Activated naive CD4-positive, alpha-beta T cell treated with anti-CD3 and anti-CD28 coated beads, Interleukin-2, amount 10 ng/mL, durations not matched to agents 7 days and 5 days (primary cell): ENCODE measurements at places on chromosomes 7 and 10.
A peak's percentile ranks its signal among the peaks of the same experiment; 100 is the strongest.

DNA sequence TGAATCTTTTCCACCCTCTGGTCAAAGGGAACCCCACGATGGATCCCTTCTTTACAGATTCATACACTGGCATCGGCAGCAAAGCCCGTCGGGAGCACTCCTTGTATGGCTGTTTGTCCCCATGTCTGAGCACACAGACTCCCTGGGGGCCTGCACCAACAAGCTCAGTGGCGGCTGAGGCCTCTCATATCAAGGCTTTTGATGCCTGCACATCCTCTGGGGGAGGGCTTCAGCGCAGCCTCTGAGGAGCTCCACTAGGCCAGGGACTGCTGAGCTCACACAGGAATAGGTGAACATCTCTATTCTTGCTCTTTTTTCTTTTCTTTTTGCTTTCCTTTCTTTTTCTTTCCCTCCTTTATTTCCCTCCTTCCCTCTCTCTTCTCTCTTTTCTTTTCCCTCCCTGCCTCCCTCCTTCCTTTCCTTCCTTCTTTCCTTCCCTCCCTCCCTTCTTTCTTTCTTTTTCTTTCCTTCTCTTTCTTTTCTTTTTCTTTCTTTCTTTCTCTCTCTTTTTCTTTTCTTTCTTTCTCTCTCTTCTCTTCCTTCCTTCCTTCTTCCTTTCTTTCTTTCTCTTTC is 174.6 kb downstream of the CCDC3 start:
- DNase-seq, result no peak
- no peak overlapping the region for H3K4me3 ChIP-seq
- peaks cover 1% of the 10 kb centered on the region for H3K36me3 ChIP-seq
- H3K27me3 ChIP-seq, result no peaks in the 10 kb centered on the region

GRCh38 chr7:26317211-26317610 is 25.5 kb downstream of the SNX10 start:
- no peak overlapping the region for H3K27ac ChIP-seq
- no peak overlapping the region for H3K4me3 ChIP-seq
- peaks cover 2% of the 10 kb centered on the region for H3K4me1 ChIP-seq

DNA sequence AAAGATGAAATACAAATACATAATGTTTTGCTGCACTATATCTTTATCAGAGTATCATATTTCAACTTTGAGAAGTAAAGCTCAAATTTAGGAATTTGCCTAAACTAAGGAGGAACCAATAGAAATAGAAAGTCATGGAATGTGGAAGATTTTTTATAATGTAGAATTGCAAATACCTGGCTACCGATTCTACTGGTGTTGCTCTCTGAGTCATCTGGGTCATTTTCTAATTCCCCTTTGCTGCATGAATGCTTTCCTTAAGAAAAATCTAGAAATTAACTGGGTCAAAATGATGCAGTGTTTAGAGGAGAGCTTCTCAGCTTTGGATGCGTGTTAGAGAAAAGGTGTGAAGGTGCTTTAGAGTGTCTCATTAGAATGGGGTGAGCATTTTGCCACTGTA is 568.9 kb upstream of the ANKRD30A start:
- no peak for DNase-seq
- no peak overlapping the region for H3K4me3 ChIP-seq
- H3K27ac ChIP-seq, result no peak overlapping the region
- no peaks in the 10 kb centered on the region for H3K27me3 ChIP-seq
- no peaks in the 10 kb centered on the region for H3K4me1 ChIP-seq

DNA sequence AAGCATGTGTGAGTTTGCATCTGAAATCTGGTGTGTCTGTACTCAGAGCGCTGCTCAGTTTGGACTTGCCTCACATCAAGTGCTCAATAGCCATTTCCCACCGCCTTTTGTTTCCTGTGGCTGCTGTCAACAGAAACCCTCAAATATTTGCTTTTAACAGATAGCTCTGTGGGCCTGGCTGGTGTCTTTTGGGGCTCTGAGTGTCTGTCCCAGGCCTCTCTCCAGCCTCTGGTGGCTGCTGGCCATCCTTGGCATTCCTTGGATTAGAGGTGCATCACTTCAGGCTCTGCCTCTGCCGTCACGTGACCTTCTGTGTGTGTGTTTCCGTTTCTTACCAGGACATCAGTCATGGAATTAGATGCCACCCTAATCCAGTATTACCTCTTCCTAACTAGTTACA is 9.3 kb downstream of the YKT6 start:
- no peaks in the 10 kb centered on the region for H3K4me1 ChIP-seq
- H3K4me3 ChIP-seq, result no peak overlapping the region
- no peaks in the 10 kb centered on the region for H3K27me3 ChIP-seq
- H3K27ac ChIP-seq, result no peak overlapping the region
- DNase-seq, result no peak
- H3K36me3 ChIP-seq, result peaks cover 42% of the 10 kb centered on the region

GRCh38 chr7:86248977-86249376 is 394.7 kb upstream of the GRM3 start:
- H3K27ac ChIP-seq, result no peak overlapping the region
- H3K4me3 ChIP-seq, result no peak overlapping the region
- no peaks in the 10 kb centered on the region for H3K4me1 ChIP-seq
- no peaks in the 10 kb centered on the region for H3K27me3 ChIP-seq

DNA sequence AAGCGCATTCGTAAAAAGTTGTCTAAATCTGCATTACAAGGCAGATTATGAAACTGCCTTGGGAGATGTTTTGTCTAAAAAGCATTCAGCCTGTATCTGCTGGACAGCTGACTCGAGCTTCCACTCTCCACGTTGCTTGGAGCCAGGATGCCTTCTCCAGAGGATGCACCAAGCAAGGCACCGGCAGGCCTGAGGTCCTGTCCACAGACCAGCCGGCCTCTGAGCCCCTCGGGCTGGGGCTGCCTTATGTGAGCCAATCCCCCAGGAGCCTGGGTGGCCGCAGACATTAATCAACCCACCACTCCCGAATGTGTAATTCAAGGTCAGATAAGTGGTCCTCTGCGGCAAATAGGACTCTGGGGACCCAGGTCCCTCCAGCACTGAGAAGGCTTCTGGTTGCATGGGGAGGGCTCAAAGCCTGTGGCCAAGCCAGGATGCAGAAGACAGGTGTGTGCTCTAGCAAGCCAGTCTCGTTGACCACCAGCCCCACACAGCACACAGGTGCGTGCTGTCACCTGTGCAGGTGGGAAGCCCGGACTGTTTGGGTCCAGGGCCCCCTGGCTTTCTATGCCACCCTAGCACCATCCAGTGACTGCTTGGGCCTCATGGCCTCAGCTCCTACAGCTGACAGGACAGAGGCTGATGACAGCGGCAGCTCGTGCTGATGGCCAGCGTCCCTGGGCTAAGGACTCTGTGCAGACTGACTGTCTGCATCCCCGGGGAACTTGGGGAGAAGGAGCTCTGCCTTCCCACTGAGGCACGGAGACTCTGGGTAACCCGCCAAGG is 4.8 kb upstream of the RET start:
- no peak overlapping the region for H3K27ac ChIP-seq
- no peak for DNase-seq
- peaks cover 5% of the 10 kb centered on the region for H3K4me1 ChIP-seq
- H3K27me3 ChIP-seq, result peaks cover 55% of the 10 kb centered on the region

DNA sequence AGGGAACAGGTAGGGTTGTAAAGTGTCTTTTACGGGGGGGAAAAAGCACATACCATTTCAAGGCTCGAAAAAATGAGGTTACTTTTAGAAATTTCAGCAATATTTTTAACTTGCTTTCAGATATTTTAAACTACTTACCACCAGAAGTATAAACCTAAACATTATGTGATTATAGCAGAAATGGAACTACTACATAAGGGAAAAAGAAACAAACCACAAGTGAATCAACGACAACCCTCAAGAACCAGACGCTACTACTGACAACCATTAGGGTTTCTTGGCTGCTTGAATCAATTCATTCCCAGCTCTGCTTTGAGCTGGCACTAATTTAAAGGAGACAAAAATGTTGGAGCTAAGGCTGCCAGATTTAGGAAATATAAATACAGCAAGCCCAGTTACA is 80.1 kb downstream of the ZFAND4 start:
- peaks cover 24% of the 10 kb centered on the region for H3K27me3 ChIP-seq
- H3K4me1 ChIP-seq, result peaks cover 35% of the 10 kb centered on the region
- H3K4me3 ChIP-seq, result peak overlapping the region; percentile 50
- peak overlapping the region; percentile 2 for H3K27ac ChIP-seq

- no peak overlapping the region for H3K27ac ChIP-seq
- H3K4me3 ChIP-seq, result no peak overlapping the region
- H3K4me1 ChIP-seq, result peaks cover 6% of the 10 kb centered on the region
Measured at GRCh38 chr10:69512901-69513300, 60.3 kb downstream of the NEUROG3 start.

DNA sequence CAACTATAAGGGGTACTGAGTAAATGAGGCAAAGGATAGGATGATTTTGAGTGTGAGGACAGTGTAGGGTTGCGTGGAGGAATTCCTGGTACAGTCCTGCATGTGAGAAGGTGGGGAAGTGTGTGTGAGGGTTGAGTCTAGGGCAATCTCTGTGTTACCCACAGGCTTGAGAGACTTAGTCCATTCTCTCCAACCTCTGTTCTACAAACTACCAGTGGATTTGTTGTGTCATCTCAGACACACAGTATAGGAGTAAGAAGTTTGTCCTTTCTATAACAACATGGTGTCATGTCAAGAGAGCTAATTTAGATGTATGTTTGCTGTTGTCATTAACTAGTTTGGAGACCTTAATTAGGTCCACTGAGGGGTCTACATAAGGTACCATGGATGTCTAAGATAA is 12.5 kb downstream of the PURB start:
- no peak overlapping the region for H3K27ac ChIP-seq
- peaks cover 7% of the 10 kb centered on the region for H3K27me3 ChIP-seq
- peaks cover 11% of the 10 kb centered on the region for H3K36me3 ChIP-seq
- no peak overlapping the region for H3K4me3 ChIP-seq
- H3K4me1 ChIP-seq, result no peaks in the 10 kb centered on the region
- DNase-seq, result no peak

DNA sequence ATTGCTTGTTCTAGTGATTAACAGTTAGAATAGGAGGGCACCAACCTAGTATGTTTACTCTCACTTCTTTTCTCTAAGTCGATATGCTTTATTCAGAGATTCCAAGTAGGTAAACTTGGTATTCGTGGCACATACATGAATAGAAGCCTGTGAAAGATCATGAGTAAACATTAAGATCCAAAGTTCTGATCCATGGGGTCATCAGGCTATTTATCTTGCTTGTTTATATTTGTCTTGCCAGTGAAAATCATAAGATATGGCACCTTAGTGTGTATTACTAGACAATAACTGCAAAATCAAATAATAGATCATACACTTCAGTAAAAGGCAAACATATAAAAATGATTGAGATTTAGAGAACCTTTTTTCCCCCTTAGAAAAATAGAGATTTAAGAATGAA is 56.5 kb upstream of the LHFPL3 start:
- H3K27ac ChIP-seq, result no peak overlapping the region
- peaks cover 4% of the 10 kb centered on the region for H3K27me3 ChIP-seq
- no peak for DNase-seq
